Fibroblast of gingiva (primary cell): ENCODE measurements at places on chromosomes 4 and X.

DNA sequence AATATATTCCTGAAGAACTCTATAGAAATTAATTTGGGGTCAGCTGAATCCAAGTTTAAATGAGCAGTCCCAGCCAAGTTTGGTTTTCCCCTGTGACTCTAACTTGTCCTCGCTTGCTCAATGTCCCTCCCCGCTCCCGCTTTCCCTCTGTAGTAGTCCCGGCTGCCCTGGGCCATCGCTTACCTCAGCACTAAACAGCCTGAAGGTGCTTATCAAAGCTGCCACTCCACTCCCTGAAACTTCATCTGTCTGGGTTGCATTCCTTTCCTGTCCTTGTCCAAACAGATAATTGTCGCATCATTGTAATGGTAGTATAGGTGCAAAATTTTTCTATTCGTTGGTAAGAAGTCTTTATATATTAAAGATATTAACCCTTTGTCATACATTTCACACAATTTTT is 12.8 kb downstream of the SLC25A43 start:
- DNase-seq = no peak

DNA sequence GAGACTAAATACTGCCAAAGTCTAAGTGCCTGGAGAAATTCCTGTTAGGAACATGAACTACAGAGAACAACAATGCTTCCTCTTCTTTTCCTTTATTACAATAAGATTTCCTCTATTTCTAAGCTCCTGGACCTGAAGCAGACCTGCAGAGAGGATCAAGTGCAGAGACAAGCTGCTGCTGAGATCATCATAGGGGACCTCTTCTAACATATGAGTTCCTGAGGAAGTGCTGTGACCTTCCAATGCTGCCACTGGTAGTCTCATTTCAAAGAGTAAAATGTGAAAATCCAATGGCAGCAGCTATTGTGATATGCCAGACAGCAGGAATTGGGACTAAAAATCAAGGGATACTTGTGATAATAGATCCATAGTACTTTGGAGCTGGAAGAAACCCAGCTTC is 28.0 kb downstream of the CCNG2 start:
- DNase-seq = no peak

- DNase-seq = no peak
Observed at GRCh38 chrX:109831326-109831985, 98.4 kb upstream of the ACSL4 start.

DNA sequence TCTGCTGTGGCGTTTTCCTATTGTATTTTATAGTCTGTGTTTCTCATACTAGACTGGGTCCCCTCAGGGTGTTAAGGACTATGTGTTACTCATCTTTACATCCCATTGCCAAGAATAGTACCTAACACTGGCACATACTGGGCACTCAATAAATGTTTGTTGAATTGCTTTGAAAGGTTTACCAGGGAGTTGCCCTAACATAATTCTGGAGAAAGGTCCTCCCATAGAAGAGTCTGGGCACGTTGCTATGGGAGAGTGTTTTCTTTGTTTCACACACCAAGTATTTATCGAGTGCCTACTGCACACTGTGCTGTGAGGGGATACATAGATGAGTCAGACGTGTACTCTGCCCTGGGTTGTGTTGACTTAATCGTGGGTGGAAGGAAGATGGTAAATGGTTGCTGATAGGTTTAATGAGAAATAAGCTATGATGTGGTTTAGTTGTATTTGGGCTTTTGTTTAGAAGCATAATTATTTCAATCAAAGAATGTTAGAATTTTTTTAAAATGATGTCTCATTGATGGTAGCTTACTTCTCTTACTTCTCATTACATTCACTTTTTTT is 42.9 kb downstream of the AFF1 start:
- DNase-seq = peak; percentile 26

GRCh38 chr4:86892636-86892960 is 376 bp upstream of the C4orf36 start:
- no peak for DNase-seq

- no peak for DNase-seq
Observed at GRCh38 chr4:88857588-88857987, 160.0 kb upstream of the NAP1L5 start.

DNA sequence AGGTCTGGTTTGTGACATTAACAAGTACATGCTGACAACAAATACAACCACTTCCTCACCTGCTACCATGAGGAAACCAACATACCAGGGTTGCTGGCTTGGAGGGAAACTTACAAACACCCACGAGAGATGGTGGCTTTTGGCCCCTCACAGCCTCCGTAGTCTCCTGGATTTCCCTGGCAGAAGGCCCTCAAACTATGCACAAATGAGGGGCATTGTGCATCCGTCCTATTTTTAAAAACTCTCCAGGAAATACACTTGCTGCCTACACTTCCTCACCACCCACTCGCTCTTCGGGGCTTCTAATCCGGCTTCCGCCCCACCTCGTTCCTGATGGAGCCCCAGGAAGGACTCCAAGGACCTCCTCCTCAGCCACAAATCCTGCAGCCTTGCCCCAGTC is 355.0 kb upstream of the GATB start:
- no peak for DNase-seq

DNA sequence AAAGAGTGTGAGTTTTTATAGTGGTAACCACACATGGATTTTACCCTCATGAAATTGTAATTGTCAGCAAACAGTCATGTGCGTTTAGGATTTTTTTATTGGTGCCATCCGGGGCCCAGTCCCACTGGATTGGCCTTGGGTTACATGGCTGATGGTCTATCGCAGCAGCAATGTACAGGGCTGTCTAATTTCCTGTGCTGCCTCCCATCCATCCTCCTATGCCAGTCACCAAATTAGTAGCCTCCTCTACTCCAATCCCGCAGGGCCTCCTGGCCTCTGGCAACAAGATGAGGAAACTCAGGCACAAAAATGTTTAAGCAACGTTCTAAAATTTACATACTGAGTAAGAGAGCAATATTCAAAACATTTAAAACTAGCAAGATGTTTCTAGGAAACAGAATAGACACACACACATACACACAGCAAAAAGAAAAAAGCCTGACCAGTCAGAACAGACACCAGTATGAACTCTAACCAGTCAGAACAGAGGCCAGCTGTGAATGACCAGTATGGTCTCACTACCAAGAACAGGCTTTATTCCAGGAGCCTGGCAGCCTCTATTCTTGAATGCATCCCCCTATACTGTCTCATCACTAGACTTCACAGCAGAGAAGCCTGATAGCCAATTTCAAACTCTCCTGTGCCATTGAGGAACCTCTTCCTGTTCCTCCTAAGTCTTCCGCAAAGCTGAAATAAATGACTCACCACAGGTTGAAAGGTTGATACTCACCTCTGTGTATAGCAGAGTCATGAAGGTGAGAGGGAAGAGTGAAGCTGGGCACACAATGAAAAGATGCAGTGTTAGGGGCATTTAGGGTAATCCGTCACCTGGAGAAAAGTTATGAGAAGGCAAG is 42.6 kb downstream of the CHRNA9 start:
- DNase-seq = peak; percentile 12

GRCh38 chr4:44777115-44777514 is 50.8 kb upstream of the GNPDA2 start:
- DNase-seq = no peak

GRCh38 chr4:88396681-88397080 is 18.0 kb downstream of the HERC6 start:
- DNase-seq = no peak

DNA sequence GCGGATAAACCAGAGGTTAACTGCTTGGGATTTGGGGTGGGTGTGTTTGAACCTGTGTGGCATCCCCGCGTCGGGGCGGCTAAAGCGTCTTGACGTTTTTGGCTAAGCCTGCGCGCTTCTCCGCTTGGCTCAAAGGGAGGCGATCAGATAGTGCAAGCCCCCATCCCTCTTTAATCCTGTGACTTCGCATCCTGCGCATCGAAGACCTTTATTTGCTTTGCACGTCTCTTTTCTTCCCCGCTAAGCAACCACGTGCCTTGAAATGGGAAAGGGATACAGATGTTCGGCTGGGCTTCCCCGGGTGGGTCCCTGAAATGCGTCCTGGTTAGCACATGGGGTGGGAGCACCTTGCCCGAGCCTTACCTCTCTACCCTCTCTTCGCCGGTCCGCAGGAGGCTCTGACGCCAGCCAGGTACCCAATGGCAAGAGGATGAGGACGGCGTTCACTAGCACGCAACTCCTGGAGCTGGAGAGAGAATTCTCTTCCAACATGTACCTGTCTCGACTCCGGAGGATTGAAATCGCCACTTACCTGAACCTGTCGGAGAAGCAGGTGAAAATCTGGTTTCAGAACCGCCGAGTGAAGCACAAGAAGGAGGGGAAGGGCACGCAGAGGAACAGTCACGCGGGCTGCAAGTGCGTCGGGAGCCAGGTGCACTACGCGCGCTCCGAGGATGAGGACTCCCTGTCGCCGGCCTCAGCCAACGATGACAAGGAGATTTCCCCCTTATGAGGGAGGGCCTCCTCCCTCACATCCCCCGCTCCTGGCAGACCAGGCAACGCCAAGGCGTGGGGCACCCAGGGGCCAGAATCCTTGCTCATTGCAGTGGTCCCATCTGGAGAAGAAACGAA is 1.5 kb downstream of the GSX2 start:
- DNase-seq = no peak

DNA sequence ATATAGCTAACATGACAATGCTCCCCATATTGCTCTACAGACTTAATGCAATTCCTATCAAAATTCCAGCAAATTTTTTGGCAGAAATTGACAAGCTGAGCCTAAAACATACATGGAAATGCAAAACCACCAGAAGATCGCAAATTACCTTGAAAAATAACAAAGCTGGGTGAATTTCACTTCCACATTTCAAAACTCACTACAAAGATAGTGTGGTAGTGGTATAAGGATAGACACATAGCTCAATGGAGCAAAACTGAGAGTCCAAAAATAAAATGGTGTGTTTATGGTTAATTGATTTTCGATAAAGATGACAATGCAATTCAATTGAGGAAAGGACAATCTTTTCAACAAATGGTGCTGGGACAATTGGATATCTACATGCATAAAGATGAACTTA is 65.8 kb downstream of the SLC9A7 start:
- DNase-seq = no peak
